NCI-H460 (cell line): ENCODE measurements at places on chromosomes 2 and 18. TPM values are rescaled to one million over a fixed set of nuclear protein-coding genes. Genes with fewer than 3 reads are reported as not detected.

GRCh38 chr18:57793302-57793986 lies 9.7 kb downstream of the ATP8B1 start:
- DNase-seq = no peak

GRCh38 chr2:216402751-216403150 lies 9.5 kb upstream of the SMARCAL1 start:
- no peak for DNase-seq

DNA sequence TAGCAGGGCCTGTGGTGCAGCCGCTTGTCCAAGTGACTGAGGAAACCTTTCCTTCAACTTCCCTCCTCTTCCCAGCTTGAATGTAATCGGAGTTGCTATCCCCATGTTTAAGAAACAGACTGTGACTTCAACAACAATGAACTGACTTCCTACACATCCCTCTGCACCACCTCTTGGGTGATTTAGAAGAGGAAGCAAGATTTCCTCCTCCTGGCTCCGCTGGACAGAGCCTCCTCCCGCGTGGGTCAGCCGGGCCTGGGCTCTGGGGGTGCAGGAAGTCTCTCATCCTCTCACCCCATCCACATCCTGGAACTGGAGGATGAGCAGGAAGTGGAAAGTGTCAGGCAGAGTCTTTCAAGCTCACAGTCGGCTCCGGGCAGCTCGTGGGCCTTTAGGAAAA lies 84.3 kb downstream of the GATA6 start:
- DNase-seq = no peak

DNA sequence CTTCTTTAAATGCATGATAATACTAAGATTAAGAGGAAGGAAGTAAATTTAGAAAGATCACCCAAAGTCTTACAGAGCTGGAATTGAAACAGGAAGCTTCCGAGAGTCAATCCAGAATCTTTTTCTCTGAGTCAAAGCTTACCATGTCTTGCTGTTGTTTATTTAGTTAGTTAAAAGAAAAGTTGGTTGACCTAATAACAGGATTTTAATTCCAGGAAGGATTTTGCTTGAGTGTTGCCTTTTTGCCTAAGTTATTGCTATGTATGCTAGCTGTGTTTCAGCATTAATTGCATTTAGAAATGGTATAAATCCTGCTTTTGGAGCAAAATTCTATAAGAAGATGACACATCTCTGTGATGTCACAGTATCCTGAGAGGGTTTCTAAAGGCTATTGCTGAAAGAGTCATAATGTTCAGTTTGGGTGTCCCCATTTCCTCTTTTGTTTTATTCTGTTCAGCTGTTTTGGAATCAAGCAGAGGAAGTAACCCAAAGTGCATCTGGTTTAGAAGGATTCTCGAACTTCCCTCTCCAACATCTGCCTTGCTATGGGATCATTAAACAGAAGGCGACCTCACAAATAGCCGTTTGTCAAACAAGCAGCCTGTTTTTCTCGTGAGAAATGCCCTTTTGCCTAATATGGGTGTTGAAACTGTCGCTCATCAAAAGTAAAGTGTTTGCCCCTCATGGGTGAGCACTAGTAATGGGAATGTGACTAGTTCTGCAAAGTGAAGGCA lies 271.5 kb upstream of the MMADHC start:
- no peak for DNase-seq

GRCh38 chr2:48600917-48601316 lies 16.7 kb upstream of the GTF2A1L start:
- no peak for DNase-seq

GRCh38 chr18:79914614-79915160 lies 36.8 kb downstream of the SLC66A2 start:
- DNase-seq = no peak

GRCh38 chr2:171069286-171069956 lies 91.3 kb downstream of the TLK1 start:
- DNase-seq = no peak

GRCh38 chr2:231929961-231930592 lies 3.9 kb upstream of the NPPC start:
- no peak for DNase-seq

GRCh38 chr2:54083021-54083420 lies 32.4 kb upstream of the ACYP2 start:
- DNase-seq = no peak

- DNase-seq = peak; percentile 34
These were observed 100.9 kb downstream of the WDSUB1 start for GRCh38 chr2:159185401-159186130.

GRCh38 chr2:85802354-85803103 lies 48.7 kb downstream of the ATOH8 start:
- DNase-seq = no peak

DNA sequence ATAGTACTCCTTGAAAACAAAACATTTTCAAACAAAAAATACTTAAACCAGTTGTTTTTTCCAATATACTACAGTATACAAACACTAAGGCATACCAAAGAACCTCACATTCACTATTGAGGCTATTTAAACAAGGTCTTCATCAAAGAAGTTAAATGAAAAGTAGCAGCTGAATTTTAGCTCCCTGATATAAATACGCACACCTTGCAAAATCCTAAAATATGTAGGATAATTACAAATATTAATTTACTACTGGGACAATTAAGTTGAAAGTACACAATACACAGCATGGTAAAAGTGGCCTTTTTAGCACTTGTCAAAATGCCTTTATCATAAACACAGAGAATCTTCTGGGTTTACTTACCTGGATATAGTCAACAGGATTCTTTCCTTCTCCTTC lies 78.7 kb downstream of the CUL3 start:
- no peak for DNase-seq

- no peak for DNase-seq
These were observed 33.5 kb upstream of the RAB27B start for GRCh38 chr18:54794823-54795222.

DNA sequence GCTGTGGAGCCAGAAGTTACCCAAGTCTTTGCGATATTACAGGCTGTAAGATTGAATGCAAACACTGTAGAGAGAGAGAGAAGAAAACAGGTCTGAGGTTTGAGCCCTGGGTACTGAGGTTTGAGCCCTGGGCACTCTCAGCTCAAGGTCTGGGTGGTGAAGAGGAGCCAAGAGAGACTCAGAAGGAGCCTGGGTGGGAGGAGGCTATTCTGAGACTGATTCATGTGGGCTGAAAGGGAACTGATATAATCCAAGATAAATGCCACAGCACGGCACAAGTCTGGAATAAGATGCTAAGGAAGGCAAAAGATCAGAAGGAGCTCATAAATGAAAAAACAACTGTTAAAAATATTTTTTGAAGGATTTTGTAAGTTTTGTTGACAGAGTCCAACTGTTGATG lies 407.6 kb upstream of the HS6ST1 start:
- no peak for DNase-seq

DNA sequence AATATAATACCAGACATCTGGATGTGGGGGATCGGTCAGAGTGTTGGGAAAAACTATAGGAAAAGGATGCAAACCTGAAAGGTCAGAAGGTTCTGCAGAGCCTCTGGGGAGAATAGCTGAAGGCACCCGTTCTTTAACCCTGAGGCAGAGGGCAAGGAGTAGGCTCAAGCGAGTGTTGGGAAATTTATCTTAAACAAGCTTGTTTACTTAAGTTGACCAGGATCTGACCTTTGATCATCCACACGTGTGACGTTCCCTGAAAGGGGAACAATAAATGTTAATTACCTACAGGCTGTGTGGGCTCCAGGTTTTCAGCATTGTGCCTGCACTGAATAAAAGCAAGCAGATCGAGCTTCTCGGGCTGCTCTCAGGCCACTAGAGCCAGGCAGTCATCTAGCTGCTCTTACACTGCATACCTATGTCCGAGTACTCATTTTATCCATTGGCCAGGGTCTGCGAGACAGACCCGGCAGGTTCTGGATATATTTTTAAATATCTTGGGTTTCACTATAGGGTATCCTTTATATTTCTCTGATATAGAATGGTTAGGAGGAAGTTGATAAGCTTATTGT lies 400.6 kb upstream of the CHST9 start:
- no peak for DNase-seq

DNA sequence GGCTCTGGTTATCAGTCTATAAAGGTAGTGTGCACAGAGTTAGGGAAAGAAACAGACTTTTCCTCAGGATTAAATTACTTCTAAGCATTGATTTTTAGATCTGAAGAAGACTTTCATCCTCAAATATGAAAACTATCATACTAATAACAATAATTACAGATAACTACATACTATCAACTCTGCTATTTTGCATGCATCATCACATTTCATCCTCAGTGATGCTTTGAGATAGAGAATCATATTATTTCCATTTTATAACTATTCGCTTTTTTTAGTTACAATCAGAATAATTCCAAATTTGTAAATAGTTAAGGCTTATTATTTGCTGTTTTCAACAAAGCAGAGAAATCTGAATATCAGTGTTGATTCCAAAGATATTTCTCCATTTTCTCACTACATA lies 239.2 kb downstream of the MEIS1 start:
- DNase-seq = no peak

DNA sequence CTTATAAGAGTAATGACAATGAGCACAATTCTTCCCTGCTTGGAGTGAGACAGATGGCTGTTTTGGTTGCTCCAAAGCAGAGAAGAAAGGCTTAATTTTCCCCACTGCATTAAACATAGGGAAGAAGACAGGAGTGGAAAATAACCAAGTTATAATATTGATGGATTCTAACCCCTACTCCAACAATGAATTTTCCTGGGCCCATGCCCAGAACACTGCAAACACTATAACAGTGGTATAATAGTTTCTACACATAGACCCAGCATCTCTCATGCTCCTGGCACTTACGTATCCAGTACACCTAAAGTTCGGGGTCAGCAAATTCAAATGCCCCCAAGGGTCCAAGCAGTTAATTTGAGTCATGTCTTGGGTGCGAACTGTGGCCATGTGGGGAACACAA lies 613.4 kb downstream of the PLCL1 start:
- no peak for DNase-seq

DNA sequence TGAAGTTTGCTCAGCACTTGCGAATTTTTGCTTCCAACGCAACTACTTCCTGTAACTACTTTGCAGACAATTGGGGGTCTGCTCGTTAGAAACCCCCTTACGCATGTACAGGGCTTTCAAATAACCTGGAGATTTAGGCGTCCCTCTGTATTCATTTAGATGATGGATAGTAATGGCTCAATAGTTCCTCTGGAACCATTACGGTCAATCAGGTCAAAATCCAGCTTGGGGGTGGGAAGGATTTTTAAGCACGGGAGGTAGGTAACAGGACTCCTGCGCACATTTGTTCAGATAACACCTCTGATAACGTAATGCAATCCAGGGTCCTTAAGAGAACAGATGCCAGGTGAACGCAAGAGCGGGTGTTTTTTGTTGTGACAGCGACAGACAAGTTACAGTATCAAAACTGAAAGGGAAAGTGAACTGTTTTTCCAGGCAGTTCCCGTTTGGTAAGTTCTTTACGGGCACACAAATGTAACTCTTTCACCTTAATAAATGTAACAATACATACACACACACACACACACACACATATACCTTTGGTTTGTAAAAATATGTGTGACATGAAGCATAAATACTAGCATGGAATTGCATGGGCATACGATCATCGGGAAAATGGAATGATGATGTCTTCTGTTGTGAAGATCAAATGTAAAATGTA lies 3.8 kb upstream of the OSR1 start:
- no peak for DNase-seq

DNA sequence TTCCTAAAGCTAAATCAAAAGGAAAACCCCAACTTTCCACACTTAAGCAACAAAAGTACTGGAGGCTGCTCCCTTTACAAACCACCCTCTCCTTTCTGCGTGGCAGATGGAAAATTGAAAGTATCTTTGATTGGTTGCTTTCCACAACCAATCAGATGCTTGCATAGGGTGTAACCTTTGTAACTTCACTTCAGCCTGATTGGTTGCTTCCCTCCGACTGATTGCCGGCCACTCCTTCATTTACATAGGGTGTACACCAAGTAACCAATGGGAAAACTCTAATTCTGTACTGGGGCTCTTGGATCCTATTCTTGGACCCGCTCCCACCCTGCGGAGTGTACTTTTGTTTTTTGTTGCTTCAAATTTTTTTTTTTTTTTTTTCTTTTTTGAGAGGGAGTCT lies 297.7 kb downstream of the NCKAP5 start:
- no peak for DNase-seq

GRCh38 chr2:159286709-159287441 lies 372 bp upstream of the WDSUB1 start:
- DNase-seq = peak; percentile 97

The C18orf54 gene
- 4.8 and 5.7 TPM in 2 replicates for total RNA-seq

The PSMA8 gene
- not detected in 2 replicates for total RNA-seq

The C2orf92 gene
- total RNA-seq = 1.6 and 2.1 TPM in 2 replicates

The FAM124B gene
- not detected in 2 replicates for total RNA-seq

The SLC35F6 gene
- 48.6 and 48.9 TPM in 2 replicates for total RNA-seq

The CYS1 gene
- total RNA-seq = 0.14 and 0.22 TPM in 2 replicates

The MYO7B gene
- not detected in 2 replicates for total RNA-seq

The RBM43 gene
- 1.5 and 3.2 TPM in 2 replicates for total RNA-seq

The TOGARAM2 gene
- not detected in 2 replicates for total RNA-seq

The FAM228A gene
- not detected in 2 replicates for total RNA-seq

The KCNJ13 gene
- total RNA-seq = 0.30 TPM in 1 of 2 replicates, not detected in the other
